Cardiac septum (tissue), 1 donor: ENCODE measurements at places on chromosomes 5 and 9.
A peak's percentile ranks its signal among the peaks of the same experiment; 100 is the strongest.

GRCh38 chr9:1238407-1238806, 188.2 kb downstream of the DMRT2 start:
- DNase-seq, result no peak

GRCh38 chr9:108443741-108444140, 412.0 kb downstream of the ACTL7B start:
- DNase-seq, result no peak

DNA sequence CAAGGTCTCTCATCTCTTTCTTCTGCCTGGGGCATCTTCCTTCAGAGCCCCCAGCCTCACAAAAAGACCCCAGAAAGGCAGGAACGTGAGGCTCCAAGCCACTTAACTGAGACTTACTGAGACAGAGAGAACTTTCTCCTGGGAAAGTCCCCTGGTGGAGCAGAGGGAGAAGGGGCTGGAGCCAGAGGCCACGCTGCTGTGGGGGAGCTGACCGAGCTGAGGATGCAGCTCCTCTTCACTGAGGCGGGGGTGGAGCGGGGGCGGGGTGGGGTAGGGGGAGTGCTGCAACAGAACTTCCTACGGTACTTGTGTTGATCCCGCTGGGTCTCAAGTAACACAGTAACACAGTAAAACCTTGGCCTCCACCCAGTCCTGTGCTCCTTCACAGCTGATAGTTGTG, 204.0 kb downstream of the FSTL4 start:
- DNase-seq, result no peak

- DNase-seq, result no peak
These were observed 255.0 kb upstream of the IRX2 start for GRCh38 chr5:3006526-3006925.

DNA sequence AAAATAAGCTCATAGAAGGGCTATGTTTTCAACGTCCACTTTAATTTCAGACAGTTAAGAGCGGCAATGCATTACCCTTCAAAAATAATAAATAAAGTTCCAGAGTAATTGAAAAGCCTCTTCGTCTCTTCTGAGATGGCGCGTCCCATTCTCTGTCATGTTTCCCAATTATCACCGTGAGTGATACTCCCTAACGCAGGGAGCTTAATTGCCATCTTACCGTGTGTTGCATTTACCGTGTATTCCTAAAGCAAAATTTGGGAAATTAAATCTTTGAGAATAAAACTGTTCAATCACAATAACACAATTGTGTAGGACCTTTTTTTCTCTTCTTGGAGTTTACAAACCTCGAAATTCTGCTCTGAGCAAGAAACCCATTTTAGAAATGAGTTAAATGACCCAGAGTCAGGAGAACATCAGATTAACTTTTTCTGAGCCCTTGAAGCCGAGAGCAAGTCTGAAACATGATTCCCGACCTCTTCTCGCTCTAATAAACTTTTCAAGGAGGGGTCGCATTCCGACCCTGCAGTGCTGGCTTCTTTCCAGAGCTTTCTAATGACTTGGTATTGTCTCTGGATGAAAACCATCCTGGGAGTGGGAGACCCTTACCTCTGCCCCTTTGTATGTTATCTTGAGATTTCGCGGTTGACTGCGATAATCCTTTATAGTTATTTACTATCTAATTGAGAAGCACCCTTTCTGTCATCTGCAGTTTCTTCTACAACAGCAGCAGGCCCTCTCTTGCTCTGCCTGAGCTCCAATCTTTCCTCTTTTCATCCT, 251.5 kb downstream of the FSTL4 start:
- no peak for DNase-seq

- DNase-seq, result peak; percentile 80
These were observed at the start of gene NME5 for GRCh38 chr5:138138949-138139780. Gene NME5 (minus strand): TSS chr5:138139428. CDS start chr5:138138780, 648 bp downstream.

DNA sequence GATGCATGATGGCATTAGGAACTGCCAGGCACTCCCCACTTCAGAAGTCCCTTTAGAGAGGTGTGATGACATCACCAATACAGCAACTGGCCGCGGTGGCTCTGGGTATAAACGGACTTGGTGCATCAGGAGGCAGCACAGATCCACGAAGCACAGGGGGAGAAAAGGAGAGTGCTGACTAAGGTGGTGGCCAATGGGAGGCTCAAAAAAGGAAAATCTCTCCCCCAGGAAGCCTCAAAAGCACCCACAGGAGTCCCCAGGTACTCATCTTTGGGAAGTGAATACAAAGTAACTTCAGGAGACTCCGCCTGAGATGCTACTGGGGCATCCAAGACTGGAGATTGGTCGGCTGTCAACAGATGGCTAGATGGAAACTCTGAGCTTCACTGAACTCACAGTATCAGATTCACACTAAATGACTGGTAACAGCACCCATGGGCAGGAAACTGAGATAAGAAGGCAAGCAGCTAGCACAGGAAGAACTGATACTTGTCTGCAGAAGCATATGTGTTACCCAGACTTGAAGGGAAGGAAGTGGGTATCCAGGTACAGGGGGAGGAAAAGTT, 7.6 kb downstream of the TTC39B start:
- no peak for DNase-seq

DNA sequence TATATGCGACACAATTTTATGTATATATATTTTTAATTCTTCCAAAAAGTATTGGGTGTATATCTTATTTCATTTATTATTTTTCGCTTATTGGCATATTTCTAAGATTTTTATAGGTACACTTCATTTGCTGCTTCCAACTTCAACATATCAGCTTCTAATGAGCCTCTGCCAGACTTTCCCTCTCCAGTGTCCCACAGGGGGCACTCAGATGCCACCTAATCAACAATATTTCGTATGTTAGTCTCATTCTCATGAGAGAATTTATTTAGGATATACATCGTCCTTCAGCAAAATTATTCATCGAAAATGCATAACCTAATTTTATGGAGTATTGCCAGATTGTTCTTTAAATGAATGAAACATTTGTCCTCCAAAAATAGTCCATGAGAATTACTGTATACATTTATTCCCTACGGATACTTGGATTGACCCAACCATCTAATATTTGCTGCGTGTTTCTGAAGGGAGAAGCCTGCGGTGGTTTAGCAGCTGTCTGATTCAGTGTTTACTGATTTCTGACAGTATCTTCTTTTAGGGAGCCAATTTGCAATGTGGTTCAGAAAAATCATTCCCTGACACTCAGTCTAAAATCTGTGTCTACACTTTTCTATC, 100.6 kb upstream of the SELENOP start:
- no peak for DNase-seq

- DNase-seq, result no peak
These were observed 1269.2 kb downstream of the EFNA5 start for GRCh38 chr5:106401561-106401960.

GRCh38 chr5:100789694-100790093, 113.4 kb downstream of the ST8SIA4 start:
- DNase-seq, result no peak

DNA sequence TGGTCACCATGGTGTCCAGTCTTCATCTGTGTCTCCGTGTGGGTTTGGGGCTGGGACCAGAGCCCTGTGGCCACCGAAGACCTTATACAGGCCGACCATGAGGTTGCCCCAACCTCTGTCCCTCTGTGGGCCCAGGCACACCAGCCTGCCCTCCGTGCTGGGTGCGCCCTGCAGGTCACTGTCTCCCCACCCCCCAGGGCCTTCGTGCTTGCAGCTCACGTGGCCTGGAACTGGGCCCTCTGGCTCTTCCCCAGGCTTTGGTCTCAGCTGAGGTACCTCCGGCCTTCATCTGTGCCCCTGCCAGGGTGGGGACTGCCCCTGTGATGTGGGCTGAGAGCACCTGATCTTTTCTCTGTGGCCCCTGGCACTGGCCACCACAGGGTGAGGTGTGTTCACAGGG, 92.1 kb downstream of the RXRA start:
- no peak for DNase-seq

- no peak for DNase-seq
These were observed 2.5 kb upstream of the HNRNPAB start for GRCh38 chr5:178201927-178202235.

- DNase-seq, result no peak
These were observed 302.4 kb upstream of the PANK3 start for GRCh38 chr5:168881427-168882149.

- no peak for DNase-seq
These were observed 215.4 kb downstream of the SLF1 start for GRCh38 chr5:94833851-94834250.
